ENCODE measurements at places on chromosomes 13 and 19.

GRCh38 chr13:51192348-51192747 is 29.9 kb upstream of the FAM124A start:
- DNase-seq: no peak

DNA sequence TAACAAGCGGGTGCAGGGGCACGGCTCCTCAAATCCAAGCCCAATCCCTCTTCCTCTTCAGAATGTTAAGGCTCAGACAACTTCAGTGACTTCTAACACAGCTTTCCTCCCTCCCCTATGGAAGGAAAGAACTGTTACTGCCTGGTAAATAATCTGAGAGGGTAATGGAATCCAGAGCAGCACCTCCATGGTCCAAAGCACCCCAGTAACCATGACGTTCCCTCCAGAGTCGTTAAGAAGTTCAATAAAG is 969 bp downstream of the AKT2 start:
- no peak for DNase-seq

GRCh38 chr19:14775869-14776586 is 2.3 kb downstream of the ADGRE2 start:
- DNase-seq: no peak

- DNase-seq: no peak
Observed at GRCh38 chr13:110233181-110233950, 73.6 kb downstream of the COL4A1 start.

DNA sequence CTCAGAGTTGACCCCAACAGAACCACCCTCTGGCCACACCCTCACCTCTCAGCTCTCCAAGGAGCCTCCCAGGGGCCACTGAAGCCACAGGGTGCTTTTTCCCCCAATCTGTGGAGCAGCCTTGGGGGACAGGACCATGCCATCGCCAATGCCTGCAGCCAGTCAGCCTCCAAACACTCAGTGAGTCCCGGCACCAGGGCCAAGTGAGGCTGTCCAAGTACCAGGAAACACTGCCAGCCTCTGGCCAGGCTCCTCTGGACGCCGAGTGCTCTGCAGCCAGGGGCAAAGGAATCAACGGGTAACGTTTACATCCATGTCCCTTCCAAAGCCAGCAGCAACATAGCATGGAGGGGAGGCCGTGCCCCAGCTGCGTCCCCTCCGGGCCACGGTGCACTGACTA is 9.5 kb upstream of the COMP start:
- no peak for DNase-seq

GRCh38 chr19:15433519-15434069 is 14.8 kb upstream of the AKAP8L start:
- DNase-seq: no peak

DNA sequence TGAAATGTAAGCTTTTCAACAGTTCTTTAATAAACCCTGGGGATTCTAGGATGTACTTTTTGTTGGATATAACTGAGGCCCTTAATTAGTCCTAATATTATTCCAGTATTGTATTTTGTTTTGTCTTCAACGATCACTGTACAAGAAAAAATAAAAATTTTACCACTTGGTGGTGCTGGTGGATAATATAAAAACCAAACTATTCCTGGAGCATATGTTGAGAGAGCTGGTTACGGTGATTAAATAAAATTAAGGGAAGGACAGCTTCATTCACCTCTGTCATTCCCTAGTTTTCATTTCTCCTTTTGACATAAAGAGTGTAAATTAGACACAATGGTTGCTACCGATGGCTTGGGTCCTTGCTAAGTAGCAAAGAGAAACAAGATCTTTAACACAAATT is 598.6 kb upstream of the PCDH20 start:
- DNase-seq: no peak

GRCh38 chr13:93900731-93901130 is 578.8 kb downstream of the DCT start:
- no peak for DNase-seq

DNA sequence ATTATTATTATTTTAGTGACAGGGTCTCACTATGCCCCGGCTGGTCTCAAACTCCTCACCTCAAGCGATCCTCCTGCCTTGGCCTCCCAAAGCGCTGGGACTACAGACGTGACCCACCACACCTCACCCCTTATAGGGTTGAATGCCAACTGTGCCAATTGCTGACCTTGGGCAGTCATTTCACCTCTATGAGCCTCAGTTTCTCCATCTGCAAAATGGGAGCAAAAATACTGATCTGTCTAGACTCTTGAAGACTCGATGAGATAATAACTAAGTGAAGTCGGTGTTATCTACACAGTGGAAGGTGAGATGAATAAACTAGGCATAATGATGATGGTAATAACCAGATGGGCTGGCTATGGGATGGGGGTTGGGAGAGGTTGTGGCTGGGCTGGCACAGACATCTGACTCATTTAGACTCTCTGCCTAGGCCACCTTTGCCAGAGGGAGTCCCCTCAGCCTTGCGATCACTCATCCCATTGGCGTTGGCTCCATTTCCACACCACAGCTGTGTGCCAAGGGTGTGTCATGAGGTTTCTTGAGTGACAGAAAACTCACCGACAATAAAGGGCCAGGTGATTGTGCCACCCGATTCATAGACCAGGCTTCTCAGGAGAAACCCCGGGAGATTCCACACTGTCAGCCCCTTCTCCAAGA is at the start of gene CASP14:
TSS of gene CASP14 (plus strand) at position 596 of the 657 bp plus-strand sequence. CDS start 2,772 bp downstream, outside the sequence.
- no peak for DNase-seq

GRCh38 chr19:33267706-33268105 is 34.6 kb downstream of the CEBPA start:
- DNase-seq: no peak

GRCh38 chr13:44574466-44574855 is 1.7 kb downstream of the TSC22D1 start:
- DNase-seq: no peak

- DNase-seq: no peak
Observed at GRCh38 chr13:83876546-83876945, 5.7 kb downstream of the SLITRK1 start.

DNA sequence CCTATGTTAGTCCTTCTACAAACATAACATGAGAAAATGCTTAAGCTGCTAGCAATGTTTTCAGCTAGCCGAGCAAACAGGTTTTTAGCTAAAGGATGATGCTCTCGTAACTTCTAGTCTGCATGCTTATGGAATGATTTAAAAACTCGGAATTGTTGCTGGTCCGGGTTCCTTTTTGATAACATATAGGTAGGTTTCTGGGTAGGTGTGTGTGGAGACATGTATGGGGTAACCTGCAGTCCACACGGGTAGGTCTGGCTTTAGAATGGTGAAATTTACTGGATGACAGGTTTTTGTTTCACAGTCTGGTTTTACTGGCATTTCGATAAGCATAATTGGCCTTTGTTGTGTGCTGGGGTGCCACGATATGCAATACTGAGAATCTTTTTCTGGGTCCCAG is 4.4 kb downstream of the ZNF813 start:
- DNase-seq: no peak

DNA sequence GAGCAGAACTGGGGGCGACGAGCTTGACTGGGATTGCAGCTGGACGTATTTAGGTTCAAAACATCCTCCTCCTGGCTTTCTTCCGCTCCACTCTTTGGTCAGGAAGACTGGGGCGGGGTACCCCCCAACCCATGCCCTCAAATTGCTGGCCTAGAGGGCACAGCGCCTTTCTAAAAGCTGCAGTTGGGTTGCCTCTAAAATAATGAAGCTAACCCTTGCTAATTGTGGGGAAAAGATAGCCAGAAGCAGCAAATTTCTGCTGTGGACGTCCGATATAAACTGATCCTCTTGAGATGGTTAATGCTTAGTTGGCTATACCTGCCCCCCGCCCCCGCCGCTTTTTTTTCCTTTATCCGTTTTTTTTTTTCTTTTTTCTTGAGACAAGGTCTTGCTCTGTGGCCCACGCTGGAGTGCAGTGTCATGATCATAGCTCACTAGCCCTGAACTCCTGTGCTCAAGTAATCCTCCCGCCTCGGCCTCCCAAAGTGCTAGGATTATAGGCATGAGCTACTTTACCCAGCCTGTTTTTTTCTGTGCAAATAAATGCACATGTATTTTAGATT is 754 bp upstream of the CHERP start:
- no peak for DNase-seq

- DNase-seq: no peak
Observed at GRCh38 chr13:44232774-44233173, 140.8 kb upstream of the SERP2 start.

DNA sequence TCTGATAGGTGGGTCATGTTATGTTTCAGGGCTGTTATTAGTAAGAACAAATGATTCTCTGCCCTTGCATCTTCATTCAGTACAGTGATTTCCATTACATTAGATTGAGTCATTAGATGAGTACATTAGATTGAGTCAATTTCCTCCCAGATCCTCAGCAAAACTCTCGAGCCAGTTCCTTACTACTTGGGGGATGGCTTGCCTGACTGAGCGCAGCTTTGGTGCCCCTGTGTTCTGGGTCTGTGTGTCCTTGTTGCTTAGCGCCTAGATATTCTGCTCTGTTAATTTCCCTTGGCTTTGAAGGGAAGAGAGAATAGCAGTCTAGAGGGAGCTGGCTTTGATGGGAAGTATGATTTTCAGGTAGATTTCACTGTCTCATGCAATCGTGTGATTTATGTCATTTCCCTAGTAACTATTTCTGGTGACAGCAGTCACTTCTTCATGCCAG is 19.1 kb upstream of the SCEL start:
- DNase-seq: no peak

DNA sequence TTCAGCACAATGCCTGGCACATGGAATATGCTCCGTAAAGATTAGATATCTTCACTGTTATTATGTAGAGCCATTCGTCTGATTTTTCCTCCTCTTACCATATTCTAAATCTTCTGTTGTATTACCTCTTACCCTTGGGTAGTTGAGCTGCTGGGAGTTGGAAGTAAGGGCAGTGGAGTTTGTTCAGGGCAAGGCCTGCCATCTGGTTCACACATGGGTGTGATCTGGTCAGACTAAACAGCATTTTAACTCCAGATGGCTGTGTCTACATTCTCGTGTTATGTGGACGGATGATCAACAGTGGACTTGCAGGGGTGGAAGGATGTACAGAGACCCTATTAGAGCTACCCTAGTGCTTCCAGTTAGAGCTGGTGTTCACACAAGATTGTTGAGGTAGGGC is 164.9 kb downstream of the ZIC5 start:
- no peak for DNase-seq

GRCh38 chr13:85974608-85975366 is 175.6 kb upstream of the SLITRK6 start:
- DNase-seq: no peak

DNA sequence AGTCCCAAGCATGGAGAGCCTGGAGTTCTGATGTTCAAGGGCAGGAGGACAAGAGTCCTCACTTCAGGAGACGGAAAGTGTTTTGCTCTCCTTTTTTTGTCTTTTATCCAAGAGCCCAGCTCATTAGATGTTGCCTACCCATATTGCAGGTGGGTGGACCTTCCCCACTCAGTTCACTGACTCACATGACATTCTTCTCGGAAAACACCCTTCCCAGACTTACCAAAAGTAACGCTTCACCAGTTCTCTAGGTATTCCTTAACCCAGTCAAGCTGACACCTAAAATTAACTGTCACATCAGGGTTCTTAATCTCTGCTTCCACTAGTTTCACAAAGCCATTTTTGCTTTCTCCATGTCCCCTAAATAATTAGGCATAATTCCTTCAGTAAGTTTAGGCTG is 2215.4 kb upstream of the PCDH20 start:
- no peak for DNase-seq

DNA sequence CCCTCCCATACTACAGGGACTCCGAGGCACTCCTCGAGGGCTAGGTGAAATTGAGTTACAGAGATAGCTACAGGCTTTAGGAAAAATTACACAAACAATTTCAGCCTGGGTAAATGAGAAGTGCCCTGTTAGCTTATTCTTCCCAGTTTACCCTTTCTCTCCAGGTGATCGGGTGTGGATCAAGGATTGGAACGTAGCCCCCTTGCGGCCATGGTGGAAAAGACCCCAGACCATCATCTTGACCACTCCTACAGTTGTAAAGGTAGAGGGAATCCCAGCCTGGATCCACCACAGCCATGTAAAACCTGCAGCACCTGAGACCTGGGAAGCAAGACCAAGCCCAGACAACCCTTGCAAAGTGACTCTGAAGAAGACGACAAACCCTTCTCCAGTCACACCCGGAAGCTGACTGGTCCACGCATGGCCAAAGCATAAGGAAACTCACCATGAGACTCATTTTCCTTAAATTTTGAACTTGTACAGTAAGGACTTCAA is 600.6 kb downstream of the UQCRFS1 start:
- no peak for DNase-seq

GRCh38 chr19:16025108-16026101 is 50.9 kb upstream of the TPM4 start:
- DNase-seq: no peak

DNA sequence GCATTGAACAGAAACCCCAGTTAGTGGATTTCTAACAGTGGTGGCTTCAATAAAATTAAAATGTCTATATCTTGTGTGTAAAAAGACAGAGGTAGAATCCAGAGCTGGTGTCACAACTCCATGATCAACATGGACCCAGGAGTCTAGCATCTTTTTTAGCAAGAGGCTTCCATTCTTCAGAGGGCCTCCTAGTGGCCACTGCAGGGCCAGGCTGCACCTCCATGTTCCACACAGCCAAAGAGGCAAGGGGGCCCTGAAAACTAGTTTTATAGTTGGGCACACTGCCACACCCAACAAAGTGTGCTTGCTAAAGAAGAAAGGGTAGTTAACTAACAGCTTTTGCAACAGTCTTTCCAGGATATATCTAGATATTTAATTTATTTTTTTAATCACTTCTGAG is 12.9 kb downstream of the N4BP2L1 start:
- no peak for DNase-seq

DNA sequence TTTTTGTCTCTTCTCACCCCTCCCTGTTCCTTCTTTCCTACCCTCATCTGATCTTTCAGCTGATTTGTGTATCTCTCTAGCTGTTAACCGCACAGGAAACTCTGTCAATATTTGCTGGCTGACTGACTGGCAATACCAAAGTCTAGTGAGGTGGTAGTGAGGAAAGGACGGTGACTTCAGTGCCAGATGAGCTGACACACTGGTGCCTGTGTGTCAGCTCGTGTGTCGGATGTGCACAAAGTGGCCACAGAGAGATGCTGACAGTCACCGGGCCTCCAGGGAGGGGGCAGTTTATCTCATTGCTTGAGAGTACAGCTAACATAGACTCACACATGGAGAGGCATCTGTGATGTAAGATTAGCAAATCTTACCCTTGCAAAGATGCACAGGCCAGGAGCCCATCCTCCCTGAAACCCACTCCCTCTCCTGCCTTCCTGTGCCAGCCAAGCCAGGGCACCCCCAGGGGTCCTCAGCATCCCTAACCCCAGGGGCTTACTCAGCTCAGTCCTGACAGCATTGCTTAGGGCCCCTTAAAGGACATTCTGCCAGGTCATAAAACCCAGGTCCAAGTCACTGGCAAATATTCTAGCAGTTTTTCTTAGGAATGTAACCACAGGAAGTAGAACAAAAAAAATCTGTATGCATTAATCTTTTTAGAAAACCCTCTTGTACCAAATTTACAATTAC is 80.2 kb downstream of the SHISA2 start:
- no peak for DNase-seq

DNA sequence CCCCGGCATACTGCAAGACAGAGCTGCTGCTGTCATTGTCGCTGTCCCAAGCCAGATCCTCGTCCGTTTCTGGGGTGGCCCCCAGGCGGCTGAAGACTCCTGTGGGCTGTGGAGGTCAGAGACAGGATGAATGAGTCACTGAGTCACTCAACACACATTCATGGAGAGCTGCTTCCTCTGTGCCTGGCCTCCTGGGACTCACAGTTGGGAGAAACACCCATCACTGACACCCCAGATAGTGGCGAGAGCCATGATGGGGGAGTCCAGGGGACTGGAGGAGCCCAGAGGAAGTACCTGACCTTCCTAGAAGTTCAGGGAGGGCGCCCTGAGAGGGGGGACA is 26.0 kb downstream of the C19orf47 start:
- DNase-seq: no peak

GRCh38 chr13:86201477-86201876 is 402.3 kb upstream of the SLITRK6 start:
- no peak for DNase-seq

- DNase-seq: no peak
Observed at GRCh38 chr19:3580156-3580934, 4.9 kb upstream of the GIPC3 start.
